ENCODE measurements at places on chromosomes 5 and 9.

- DNase-seq = no peak
Observed at GRCh38 chr5:156529892-156530291, 202.9 kb downstream of the SGCD start.

DNA sequence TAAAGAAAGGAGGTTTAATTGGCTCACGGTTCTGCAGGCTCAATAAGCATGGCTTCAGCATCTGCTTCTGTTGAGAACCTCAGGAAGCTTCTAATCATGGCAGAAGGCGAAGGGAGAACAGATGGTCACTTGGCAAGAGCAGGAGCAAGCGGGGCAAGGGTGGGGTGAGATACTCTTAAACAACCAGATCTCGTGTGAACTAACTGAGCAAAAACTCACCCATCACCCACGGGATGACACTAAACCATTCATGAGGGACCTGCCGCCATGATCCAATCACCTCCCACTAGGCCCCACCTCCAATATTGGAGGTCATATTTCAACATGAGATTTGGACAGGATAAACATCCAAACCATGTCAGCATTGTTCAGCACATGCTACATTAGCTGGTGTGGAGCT is 89.1 kb upstream of the HAND1 start:
- DNase-seq = no peak

DNA sequence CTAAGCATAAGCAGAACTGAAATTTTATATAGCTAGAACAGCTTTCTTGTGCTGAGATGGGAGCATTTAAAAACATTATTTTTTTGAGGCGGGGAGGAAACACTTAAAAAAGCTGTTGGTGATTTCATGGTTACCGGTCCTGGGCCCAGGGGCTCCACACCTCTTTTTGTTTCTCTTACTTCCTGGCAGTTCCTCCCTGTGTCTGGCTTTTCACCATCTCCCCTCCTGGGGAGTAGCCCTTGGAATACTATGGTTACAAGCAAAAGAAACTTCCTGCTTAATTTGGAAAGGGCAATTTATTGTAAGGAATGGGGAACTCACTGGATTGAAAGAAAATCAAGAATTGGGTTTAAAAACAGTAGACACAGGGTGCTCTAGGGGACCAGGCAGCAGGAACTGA is 105.1 kb downstream of the SLC24A2 start:
- DNase-seq = no peak

- DNase-seq = no peak
Observed at GRCh38 chr5:131305906-131306305, 42.1 kb downstream of the CDC42SE2 start.

GRCh38 chr5:110269478-110270142 is 456.9 kb downstream of the TMEM232 start:
- DNase-seq = no peak

DNA sequence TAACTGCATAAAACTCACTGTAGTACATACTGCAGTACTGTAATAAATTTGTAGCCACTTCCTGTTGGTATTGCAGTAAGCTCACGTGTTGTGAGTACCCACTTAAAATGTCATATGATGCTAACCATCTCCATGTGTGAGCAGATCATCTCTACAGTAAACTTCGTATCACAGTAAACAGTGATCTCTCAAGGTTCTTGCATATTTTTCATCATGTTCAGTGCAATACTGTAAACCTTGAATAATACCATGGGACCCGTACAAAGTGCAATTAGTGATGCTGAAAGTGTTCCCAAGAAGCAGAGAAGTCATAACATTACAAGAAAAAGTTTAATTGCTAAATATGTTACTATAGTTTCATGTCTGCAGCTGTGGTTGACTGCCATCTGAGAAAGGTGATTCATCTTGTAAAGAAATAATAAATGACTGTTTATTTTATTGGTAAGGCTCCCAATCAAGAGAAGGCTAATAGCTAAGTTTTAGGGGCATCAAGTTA is 253.8 kb upstream of the POU5F2 start:
- no peak for DNase-seq

- no peak for DNase-seq
Observed at GRCh38 chr5:174945853-174946252, 221.5 kb downstream of the MSX2 start.

DNA sequence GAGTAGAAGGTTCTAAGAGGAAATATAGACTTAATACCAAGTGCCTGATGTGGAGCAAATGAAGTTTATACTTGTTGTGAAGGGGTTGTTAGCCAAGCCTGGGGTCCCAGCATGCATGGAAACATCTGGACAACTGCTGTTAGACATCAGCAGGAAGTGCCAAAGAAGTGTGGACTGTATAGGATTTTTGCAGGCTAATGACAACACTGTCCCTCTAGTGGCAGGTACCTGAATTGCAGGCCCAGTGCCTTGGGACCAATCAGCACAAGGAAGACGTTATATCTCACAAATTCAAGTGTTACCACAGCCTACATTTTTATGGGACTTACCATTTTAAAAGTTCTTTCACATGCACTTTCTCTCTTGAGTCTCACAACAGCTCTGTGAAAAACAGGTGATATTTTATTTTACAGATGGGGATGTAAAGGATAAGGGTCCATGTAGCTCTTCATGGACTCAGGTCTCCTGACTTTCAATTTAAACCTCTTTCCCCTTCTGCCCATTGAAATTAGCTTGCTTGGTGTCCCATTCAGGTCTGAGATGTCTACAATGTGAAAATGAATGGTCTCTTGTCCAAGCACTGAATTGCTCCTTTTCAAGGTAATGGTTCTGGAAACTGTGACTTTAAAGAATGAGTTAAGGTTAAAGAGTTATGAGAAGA is 89.0 kb upstream of the MAP1B start:
- DNase-seq = peak; percentile 71

- no peak for DNase-seq
Observed at GRCh38 chr5:88829054-88829453, 53.9 kb downstream of the MEF2C start.

DNA sequence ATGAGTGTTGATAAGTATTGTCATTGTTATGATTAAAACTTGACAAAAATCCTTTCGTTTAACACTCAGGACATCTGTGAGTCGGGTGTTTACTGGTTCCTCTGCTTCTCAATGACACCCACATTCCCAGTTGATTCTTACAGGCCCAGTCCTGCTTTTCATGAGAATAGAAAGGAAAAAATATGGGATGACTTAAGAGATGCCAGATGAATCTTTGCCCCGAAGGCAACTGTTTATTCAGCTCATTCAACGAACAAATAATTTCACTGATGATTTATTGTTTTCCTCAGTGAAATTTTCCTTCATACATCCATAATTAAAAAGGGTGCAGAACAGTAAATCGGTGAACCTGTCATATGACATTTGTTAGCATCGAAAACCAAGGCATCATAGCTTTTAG is 452.4 kb upstream of the WWC1 start:
- DNase-seq = no peak

- DNase-seq = no peak
Observed at GRCh38 chr9:104970271-104970987, 42.5 kb upstream of the ABCA1 start.

Data from Panc1 (cell line).